AG08395 (cell line): ENCODE measurements at places on chromosomes 11 and 22.

DNA sequence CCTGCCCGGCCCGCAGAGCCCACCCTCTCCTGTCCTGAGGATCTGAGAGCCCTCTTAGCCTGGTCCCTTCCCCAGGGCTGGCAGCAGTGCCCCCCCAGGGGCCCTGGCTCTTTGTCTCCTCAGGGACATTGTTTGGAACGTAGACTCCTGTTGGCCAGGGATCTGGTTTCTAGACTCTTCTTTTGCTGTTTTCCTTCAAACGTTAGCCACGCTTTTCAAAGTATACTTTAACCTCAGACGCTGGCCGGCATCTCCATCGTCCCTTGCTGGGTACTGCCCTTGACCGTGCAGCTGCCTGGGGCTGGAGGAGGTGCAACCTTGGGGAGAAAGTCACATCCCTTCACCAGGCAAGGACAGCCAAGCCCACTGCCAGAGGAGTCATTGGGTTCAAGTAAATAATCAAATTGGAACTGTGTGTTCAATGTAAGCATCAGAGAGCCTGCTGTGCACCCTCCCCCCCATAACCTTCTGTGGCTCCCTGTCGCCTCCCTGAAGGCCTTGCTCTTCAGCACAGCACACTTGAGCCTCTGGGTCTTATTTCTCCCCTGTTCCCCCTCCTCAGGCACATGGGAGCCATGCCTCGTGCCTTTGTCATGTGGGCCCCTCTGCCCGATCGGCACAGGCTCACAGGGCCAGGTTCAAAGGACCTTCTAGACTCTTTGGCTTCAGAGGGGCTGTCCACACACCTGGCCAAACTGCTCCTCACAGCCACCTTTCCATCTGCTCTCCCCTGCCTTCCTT is 21.8 kb upstream of the WNT7B start:
- DNase-seq = no peak

- no peak for DNase-seq
Observed at GRCh38 chr11:117712530-117712929, 84.5 kb downstream of the DSCAML1 start.

GRCh38 chr11:106959386-106959785 is 58.9 kb downstream of the GUCY1A2 start:
- no peak for DNase-seq

GRCh38 chr22:47115921-47116320 is 353.5 kb downstream of the TBC1D22A start:
- no peak for DNase-seq

DNA sequence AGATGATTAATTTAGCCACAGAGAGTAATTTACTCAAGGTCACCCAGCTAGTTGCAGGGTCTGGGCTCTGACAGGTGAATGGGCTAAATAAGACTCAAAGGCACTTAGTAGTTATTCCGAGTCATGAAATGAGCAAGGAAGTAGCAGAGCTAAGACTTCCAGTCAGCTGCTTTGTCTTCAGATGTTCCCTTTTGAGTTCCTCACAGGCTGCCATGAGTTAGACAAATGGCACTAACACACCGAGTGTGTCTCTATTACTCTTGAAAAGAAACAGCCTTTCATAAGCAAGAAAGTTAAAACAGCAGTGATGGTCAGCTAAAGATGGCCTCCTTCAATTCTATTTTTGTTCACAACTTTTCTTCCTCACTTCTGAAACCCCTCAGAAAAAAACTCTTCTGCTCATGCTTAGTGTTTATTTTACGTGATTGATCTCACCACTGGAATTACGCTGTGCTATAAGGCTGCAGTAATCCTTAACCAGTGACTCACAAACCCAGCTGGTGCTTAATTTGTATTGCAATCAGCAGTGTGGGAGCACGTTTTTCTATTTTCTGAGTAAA is 389.1 kb downstream of the AASDHPPT start:
- peak; percentile 53 for DNase-seq

GRCh38 chr22:20573176-20573832 is 65.9 kb downstream of the MED15 start:
- DNase-seq = no peak

GRCh38 chr11:35856756-35857155 is 87.1 kb upstream of the LDLRAD3 start:
- no peak for DNase-seq

DNA sequence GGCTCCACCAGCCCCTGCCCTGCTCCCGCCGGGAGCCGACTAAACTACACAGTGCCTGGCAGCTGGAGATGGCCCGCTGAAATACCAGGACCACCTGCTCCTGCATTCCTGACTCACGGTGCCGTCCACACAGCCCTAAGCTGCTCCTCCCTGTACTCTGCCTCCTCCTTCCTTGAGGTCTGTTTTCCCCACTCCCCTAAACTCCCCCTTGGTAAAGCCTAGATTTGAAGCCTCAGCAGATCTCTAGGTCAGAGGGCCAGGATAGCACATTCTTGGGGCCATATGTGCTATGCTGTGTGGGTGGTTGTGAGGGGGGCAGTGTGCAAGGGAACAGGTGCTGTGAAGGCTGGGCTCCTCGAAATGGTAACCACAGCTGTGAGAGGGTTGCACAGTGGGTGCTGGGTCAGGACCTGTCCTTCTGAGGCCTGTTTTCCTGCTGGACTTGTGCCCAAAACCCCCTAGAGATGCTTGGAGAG is 9.7 kb downstream of the LRFN4 start:
- DNase-seq = no peak

DNA sequence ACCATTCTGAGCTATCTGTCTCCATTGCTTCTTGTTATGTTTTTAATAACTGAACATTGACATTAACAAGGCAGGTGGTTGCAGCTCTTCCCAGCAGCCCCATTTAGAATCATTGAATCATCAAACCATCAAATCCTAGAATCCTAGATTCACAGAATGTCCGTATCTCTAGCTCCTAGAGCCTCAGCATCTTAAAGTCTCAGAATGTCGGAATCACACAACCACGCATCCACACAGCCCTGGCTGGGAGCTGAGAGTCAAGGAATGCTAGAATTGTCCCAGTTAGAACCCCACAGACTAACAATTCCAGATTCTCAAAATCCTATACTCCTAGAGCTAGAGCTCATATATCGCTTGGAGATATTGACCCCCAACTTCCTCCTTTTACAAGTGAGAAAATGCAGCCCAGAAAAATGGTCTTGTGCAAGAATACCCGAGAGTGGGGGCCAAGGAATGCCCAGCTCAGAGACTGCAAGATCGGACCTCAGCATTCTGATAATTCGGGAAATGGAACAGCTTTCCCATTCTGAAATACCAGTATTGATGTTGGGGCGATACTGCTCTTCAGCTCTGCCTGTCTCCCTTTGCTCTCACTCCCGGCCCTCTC is 38.8 kb downstream of the PDE2A start:
- DNase-seq = no peak

DNA sequence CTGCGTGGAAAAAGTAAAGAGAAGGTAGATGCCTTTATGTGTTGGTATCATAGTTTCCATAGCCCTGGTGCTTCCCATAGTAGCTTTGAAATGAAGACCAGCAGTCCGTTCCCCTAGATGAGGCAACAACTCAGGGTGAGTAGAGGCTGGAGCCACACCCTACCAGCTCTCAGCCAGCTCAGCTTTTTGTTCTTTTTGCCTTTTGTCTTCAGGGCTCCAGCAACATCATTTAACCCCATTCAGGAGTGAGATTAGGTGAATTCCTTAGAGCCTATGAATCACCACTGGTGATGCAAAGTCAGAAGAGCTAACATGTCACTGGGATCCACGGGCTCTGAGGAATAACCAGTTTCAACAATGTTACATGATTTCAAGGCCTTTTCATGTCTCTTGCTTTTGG is 14.0 kb upstream of the SESN3 start:
- DNase-seq = no peak

DNA sequence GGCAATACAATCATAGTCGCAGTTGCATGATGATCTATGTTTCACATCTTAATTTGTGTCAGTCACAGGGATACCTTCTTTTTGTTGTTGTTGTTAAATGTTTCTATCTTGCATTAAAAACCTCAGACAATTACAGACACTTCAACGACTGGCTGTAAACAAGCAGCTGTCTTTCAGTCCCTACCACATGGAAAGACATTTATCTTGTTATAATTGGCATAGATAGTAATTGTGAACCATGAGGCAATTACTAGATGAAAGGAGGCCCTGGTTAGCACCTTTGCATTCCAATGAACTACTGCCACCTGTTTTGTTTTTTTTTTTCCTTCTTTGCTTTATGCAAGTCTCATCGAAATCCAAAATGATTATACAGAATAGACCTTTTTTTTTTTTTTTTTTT is 416.8 kb downstream of the LRRC4C start:
- DNase-seq = no peak

- peak; percentile 26 for DNase-seq
Observed at GRCh38 chr11:6452219-6452618, 11.4 kb upstream of the HPX start.

GRCh38 chr11:100774132-100774531 is 87.0 kb downstream of the ARHGAP42 start:
- DNase-seq = no peak

DNA sequence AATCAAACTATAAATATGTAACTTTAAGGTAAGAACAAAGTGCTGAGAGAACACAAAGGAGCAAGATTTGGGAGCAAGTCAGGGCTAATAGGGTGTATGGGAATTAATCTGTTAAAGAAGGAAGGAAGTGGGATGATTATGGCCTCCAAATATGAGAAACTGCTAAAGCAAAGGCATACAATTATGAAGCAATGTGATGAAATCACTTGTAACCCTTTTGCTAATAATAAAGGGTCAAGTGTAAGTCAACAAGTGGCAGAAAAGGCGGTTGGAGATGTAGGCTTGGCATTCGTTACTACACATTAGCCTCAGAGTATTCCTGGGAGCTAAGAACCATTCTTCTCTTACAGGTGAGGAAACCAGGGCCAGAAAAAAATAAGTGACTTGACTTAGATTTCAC is 1002.3 kb upstream of the TENM4 start:
- DNase-seq = no peak

- DNase-seq = no peak
Observed at GRCh38 chr11:680476-680875, 14.5 kb downstream of the DEAF1 start.

DNA sequence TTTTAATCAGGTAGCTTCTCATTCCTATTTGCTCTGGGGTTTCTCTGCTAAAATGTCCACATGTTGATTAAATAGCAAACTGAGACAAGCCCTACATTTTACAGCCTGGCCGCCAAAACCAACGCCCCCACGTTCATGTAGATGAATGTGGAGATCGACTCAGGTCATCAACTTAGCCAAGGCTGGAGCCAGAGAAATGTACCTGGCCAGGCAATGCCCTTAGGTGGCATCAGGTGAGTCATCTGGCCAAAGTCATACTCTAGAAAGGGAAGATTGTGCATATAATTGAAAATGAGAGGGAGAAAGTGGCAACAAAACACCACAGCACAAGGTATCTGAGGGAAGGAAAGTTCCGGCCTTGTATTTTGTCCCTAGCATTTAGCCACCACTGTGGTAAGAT is 37.1 kb upstream of the CCDC89 start:
- DNase-seq = no peak

DNA sequence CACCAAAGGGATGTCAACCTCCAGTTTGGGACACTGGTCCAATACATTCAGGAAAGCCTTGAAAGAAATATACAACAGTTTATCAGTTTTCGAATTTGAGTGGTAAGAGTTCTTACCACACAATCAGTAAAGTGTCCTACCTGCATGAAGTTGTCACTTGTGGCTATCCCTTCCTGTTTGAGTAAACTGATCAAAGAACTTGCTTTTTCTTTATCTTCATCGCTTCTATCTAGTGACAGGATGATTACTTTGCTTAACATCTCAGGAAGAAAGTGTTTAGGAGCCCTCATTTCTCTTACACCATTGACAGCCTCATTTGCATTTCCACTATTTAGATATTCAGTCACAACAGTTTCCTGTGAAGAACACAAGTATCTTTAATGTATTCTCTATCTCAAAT is 8.4 kb downstream of the EIF4G2 start:
- DNase-seq = no peak

DNA sequence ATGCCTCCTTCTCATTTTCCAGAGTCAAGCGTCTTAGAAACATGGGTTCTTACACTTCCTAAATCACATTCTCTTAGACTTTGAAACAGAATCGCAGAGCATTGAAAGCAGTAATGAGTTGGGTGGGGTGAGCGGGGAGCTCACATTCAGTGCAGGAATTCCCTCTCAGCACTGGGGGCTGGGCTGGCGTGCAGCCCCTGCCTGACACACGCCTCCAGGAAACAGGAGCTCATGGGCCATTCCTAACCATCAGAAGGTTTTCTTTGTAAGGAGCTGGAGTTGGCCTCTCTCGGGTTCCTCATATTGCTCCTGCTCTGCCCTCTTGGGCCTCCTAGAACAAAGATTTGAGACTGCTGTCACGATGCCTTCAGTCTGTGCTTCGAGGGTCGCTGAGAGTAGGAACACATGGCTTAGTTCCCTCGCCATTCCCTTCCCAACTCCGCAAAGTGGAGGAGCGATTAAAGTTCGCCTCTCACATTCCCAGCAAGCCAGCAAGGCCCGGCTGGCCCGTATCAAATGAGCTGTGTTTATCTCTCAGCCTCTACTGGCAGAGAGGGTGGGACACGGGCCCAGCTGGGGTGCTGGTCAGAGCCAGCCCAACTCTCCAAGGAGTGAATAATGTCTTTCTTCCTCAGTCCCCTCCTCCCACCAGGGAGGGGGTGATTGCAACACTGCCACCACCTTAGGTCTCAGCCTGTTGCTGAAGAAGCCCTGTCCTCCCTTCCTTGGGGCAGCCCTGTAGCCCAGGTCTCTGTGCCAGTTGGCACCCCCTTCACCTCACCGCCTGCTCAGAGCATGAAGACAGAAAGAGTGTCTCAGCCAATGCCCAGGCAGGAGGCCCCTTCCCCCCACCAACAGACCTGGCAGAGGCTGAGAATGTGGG is 10.4 kb downstream of the CHRDL2 start:
- no peak for DNase-seq

GRCh38 chr11:106969644-106970355 is 48.5 kb downstream of the GUCY1A2 start:
- no peak for DNase-seq

- DNase-seq = no peak
Observed at GRCh38 chr22:27676545-27677213, 124.9 kb downstream of the MN1 start.

DNA sequence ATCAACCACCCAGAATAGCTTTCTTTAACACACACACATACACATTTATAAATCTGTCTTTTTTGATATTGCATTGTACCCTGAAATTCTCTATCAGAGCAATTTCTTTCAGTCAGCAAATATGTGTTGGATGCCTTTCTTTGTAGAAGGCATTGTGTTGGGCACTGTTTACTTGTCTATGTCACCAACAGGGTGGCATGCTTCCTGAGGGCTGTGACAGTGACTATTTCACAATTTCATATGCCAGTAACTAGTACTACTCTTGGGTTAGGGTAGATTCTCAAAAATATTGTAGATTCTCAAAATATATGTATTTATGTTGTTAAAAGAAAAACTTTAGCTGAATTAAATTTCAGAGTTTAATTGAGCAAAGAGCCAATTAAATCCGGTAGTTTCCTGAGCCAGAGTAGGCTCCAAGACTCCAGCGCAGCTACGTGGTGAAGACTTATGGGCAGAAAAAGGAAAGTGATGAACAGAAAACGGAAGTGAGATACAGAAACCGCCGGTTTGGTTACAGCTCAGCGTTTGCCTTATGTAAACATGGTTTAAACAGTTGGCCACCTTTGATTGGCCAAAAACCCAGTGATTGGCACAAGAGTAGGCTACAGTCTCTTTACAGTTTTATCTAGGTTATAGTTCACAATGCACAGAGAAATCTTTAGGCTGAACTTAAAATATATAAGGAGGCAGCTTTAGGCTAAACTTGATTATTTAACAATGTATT is 723.3 kb downstream of the NTM start:
- DNase-seq = no peak
